NCI-H146 (cell line): ENCODE measurements at places on chromosomes 2 and 18.

DNA sequence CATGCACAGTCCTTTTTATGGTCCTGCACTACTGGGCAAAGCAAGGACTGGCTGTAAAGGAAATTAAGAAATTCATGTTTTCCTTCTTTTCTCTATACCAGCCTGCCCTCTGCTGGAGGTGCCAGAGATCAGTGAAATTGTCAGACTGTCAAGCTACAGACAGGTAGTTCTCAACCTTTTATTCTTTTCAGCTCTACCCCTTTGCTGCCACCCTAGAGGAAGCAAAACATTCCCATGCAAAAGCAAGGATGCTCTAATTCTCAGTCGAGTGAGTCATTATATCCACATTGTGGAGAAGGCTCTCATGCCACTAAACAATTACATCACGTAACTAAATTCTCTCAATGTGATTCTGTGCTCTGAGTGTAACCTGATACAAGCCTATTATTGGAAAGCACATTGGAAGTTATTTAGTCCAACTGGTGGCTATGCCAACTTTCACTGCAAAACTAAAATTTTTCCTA, 25.0 kb upstream of the RAPGEF4 start:
- DNase-seq = peak; percentile 65

DNA sequence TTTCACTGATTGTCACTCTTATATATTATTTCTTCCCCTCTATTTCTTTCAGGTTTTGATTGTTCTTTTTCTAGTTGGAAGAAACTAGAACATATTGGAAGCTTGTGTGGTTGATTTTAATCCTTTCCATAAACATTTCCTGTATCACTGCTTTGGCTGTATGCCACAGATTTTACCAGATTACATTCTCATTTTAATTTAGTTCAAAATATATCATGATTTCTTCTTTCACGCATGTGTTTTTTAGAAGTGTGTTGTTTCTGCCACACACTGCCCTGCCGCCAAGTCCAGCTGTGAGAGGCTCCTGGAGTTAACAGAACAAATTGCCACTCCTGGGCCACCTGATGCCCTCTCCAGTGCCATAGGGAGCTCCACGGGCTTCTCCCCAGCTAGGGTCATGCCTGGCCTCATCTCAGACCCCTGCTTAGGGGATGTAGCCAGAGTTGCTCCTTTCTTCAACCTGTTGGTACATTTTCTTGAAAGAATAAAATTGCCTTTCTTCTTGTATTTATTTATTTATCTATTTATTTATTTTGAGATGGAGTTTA, 206.2 kb upstream of the COPS8 start:
- no peak for DNase-seq

GRCh38 chr2:238971318-238972145, 123.6 kb downstream of the TWIST2 start:
- no peak for DNase-seq

- no peak for DNase-seq
Measured at GRCh38 chr2:57429831-57430230, 616.8 kb upstream of the VRK2 start.

GRCh38 chr2:83595121-83595690, 863.9 kb downstream of the SUCLG1 start:
- no peak for DNase-seq

- no peak for DNase-seq
Measured at GRCh38 chr2:99776206-99776905, 286.5 kb upstream of the REV1 start.

GRCh38 chr2:7919510-7919909, 762.3 kb upstream of the ID2 start:
- no peak for DNase-seq

DNA sequence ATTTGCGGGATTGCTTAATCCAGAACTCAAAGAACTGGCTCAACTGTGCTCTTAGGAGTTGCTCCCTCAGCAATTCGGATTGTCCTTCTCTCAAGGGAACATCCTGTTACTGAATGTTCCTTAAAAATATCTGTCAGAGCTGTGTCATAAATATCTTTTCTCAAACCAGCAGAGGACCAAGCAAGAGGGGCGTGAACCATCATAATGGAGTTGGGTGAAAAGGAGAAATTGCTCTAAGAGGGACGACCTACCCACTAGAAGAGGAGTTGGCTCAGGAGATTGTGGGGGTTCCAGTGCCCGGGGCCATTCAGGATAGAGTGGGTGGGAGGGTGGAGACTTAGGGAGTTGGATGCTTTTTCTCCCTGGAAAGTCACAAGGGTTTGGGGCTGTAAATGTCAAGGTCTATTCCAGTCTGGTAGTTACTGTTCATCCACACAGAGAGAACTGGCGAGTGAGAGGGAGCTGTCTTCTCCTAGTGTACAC, 59.5 kb downstream of the MERTK start:
- DNase-seq = no peak

GRCh38 chr2:97806738-97807618, 93.6 kb downstream of the ZAP70 start:
- peak; percentile 64 for DNase-seq

- no peak for DNase-seq
Measured at GRCh38 chr18:250685-251084, 17.2 kb downstream of the THOC1 start.

DNA sequence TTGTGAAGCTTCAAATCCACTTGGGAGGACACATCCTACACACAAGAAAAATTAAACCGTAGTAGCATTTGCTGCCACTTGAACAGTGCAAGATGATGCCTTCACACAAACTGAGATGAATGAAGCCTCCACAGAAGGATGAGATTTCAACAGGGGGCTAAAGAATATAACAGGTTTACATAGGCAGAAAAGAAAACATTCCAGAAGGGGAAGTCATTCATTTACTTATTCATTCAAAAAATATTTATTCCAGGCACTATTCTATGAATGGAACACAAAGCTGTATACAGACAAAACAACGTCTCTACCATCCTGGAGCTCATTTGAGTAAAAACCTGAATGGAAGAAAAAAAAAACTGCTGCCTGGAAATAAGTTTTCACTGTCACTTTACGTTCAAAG, 170.5 kb downstream of the CDH20 start:
- DNase-seq = no peak

DNA sequence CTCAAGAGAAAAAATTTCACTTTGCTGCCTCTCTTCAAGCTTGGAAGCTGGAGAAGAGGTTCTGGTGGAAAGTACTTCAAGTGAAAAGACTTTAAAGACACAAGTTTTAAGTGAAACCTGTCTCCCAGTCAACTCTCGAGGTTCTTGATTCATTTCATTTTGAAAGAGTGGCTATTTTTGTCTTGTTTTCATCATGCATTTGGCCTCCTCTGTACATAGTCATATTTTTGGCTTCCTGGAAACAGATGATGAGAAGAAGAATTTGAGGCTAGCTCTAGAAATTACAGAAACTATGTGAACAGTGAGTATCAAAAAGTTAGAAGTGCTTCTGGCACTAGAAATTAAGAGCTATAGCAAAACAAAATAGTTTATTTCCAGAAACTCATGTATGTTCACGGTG, 124.8 kb downstream of the DTNA start:
- DNase-seq = no peak

DNA sequence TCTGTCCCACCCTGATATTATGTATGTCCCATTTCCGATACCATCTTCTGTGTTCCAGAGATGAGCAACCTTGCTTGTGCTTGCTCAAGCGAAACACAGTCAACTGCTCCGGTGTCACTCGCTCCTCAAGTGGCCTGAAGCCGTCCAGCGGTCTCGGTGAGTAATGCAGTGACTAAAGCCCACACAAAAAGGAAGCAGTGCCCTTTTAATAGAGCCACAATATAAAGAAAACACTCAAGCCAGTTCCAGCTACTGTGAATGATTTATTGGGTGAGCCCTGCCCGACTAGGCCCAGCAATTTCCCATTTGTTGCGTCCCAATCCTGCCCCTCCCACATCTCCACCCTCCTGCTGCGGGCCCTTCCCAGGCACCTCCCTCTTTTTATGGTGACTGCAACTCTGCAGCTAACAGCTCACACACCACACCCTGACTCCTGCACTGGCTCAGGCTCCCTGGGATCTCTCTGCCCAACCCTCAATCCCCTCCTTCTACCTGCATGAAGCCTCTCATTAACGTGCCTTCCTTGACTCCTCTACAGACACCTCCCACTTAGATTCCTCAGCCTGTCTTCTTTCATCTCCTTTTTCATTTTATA, 44.2 kb upstream of the DSC1 start:
- DNase-seq = peak; percentile 21

GRCh38 chr2:24182507-24182906, 7.7 kb downstream of the FAM228A start:
- DNase-seq = no peak
